LNCaP clone FGC (cell line): ENCODE measurements at places on chromosomes 11 and 22.

DNA sequence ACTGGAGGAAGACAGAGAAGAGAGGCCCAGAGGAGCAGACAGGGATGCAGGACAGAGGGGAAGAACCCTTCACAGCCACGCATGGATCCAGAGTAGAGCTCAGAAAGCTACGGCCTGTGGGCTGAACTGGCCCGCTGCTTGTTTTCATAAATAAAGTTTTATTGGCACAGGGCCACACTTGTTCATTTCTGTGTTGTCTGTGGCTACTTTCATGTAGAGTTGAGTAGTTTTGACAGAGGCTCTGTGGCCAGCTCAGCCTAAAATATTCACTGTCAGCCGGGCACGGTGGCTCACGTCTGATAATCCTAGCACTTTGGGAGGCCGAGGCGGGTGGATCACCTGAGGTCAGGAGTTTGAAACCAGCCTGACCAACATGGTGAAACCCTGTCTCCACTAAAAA, 26.2 kb upstream of the GAL start:
- no peak for DNase-seq

DNA sequence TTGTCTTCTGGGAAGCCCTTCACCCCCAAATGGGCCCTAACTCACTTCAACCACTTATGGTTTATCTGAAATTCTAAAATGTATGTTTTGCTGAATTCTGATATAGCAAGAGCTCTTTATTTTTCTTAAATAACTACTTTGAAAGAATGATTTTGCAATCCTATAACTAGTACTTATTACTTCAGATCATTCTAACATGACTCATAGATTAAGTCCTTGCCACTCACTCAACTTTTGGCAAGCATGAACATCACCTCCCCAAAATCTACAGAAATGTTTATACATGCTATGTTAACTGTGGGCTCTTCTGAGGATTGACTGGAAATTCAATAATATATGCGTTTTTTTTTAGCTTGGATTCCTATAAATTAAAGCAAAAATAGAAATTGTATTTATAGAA, 367.4 kb upstream of the FAT3 start:
- no peak for DNase-seq

- DNase-seq, result no peak
These were observed 42.4 kb upstream of the API5 start for GRCh38 chr11:43269254-43269918.

DNA sequence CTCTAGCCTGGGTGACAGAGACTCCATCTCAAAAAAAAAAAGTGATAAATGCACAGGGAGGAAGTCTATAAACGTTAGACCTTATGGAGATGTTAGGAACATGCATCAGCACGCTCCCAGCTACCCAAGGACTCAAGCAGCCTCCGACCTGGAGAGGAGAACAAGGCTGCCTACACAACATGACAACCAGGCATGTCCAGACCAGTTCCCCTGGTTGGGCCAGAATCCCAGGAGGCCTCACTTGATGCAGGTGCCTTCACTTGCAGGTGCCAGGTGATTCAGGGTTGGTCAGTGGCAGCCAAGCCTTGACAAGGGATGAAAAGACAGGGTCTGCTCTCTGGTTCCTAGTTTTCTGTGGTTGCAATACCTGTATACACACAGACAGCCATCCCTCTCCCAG, 5.9 kb downstream of the RANGAP1 start:
- DNase-seq, result no peak

DNA sequence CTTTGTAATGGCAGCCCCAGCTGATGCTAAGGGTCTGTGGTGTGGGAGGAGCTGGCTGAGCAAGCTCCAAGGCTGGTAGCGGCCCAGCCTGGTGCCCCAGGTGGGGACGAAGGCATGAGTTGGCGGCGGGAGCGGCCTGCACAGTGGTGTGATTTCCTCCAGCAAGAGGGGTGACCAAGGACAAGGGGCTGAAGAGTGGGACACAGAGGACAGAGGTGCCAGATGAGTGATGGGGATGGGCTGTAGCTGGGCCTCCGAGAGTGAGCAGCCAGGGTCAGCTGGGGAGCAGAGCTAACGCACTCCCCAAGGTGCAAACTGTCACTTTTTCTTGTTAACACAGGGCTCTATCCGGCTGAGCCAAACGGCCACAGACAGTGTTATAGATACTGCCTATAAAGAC, 229.2 kb upstream of the TBCEL start:
- no peak for DNase-seq

- no peak for DNase-seq
These were observed 127.3 kb downstream of the MORC2 start for GRCh38 chr22:30841273-30841672.

DNA sequence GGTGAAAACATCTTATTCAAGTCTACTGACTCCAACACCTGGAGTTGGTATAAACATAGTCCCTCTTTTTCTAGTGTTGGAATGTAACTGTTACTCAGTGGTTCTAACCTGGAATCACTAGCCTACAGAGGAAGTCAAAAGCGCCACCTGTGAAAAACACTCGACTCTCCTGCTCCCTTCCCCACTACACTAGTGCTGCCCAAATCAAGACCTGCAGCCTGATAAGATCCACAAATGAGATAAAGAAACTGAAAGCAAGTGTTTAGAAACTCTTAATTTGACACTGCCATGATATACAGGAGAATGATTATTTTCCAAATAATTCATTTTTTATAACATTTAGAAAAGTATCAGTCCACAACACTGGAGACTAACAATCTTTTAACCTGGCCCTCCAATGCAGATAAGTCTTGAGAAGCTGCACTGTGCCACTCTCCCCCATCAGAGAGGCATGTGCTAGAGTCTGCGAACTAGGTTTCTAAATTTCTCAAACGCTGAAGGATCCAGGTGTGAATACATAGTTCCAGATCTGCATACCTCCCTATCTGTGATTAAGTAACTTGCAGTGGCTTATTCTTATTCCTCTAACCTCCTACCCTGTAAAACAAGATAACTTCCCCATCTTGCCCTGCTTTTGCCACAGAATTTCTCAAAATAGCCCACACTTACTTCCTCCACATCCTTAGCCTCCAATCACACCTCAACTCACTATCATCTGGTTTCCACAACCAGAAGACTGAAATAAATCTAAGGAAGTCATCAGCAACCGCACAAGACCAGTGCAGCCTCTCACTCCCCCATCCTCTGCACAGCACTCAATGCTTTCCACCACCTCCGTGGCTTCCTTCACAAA, 88.1 kb downstream of the RRAS2 start:
- DNase-seq, result no peak

- DNase-seq, result no peak
These were observed 50.6 kb downstream of the C11orf96 start for GRCh38 chr11:43992834-43993637.

DNA sequence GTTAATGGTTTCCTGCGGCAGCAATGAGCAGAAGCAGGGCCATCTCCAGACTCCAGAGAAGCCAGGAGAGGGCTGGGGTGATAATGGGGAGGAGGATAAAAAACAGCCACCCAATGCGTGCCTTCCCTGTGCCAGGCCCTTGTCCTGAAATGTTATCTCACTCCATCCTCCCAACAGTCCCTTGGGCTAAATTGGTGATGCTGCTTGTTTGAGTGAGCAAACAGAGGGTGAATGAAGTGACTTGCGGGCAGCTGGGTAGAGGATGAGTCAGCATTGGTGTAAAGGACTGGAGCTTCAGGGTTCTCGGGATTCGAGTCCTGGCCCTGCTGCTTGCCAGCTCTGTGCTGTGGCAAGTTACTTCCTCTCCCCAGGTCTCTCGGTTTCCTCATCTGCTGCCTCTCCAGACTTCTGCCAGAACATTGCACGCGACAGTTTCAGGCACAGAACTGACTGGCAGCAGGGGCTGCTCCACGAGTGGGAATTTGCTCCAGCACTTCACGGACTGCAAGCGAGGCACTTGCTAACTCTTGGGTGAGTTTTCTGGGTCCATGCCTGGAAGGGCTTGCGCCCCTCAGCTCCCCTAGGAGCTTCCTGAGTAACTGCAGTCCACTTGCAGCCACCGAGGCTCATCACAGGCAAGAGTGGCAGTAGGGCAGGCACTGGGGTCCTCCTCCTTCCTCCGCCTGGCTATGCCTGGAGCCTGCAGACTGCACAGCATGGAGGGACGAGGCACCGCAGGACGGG, at the start of gene P2RY6:
TSS of gene P2RY6 (plus strand) at position 403 of the 744 bp plus-strand sequence. CDS start 24,181 bp downstream, outside the sequence.
- DNase-seq, result no peak

DNA sequence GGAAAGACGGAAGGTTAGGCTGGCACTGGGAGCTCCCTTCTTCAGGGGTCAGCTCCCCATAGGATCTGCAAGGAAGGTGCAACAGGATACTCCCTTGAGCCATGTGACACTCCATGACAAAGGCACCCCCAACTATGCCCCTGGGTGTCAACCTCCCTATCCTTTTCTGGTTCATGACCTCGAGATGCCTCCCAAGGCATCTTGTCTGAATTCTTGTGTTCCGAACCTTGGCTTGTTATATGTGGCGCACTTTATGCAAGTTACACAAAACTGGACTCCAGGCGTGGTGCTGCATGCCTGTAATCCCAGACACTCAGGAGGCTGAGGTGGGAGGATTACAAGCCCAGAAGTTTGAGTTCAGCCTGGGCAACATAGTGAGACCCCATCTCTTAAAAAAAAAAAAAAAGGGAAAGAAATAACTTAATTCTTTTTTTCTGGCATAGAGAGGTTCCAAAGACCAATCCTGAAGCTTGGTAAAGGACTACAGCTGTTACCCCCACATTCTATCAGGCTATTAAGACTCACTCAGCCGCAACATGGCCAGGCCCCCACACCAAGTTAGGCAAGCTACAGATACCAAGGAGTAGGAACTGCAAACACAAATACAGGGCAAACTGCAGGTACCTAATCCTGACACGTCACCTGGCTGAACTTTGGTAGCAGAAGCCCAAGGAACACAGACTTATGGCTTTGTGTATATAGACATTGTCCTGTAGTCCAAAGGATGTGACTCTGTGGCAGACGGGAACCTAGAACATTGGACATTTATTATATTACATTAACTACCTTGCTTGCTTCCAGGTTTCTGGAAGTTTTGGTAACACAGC, 1.4 kb downstream of the C11orf24 start:
- DNase-seq, result no peak

GRCh38 chr11:28529046-28529445, 420.9 kb downstream of the METTL15 start:
- no peak for DNase-seq

DNA sequence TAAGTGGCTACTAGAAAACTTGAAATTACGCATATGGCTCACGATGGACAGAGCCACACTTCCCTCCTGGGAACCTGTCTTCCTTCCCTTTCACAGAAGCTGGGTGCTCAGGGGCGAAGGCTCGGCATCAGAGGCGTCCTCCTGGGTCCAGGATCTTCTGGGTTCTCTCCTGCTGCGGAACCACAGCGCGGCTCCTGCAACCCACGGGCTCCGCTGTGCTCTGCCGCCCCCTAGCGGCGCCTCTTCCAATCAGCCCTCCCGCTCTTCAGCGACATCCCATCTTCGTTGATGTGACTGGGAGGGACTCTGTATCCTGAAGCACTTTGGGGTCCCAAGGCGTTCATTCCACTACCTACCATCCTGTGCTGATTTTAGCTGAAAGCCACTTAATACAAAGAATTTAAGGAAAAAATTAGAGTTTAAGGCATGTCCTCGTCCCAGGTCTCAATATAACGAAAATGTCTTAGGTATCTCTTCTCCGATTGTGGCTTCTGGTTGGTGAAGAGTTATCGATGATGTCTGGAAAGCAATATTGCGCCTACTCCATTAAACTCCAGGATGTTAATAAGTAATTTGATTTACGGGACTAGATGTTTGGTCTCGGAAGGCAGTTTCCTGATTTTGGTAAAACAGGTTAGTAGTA, 14.8 kb upstream of the RPS3 start:
- no peak for DNase-seq

GRCh38 chr11:59755701-59756557, 753 bp downstream of the STX3 start:
- no peak for DNase-seq

DNA sequence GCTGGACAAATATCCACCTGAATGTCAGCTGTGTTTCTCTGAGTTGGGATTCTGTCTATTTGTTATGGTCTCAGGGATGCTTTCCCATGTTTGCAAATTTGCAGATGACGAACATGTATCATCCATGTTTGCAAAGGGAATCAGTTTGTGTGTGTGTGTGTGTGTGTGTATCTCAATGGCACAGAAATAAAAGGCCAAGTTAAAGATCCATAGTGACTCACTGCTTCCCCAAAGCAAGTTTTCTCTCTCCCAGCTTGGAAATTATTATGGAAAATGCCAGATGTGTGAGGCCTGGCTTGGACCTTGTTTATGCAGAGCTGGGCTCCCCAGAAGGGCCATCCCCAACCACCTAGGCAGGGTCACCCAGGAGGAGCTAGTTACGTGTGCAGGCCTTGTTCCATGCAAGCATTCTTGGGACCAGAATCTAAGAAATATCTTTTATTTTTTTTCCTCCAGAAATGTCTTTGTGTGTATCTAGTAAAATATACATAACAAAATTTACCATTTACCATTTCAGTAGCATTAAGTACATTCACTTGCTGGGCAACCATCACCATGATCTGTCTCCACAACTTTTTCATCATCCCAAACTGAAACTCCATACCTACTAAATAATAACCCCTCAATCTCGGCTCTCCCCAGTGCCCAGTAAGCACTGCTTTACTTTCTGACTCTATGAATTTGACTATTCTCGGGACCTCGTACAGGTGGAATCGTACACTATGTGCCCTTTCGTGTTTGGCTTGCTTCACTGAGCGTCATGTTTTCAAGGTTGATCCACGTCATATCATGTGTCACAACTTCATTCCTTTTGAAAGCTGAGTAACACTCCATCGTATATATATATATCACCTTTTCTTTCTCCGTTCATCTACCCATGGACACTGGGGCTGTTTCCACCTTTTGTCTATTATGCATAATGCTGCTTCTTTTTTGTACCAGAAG, 56.6 kb upstream of the WNT7B start:
- no peak for DNase-seq

GRCh38 chr11:102007567-102008437, 39.4 kb upstream of the CFAP300 start:
- peak; percentile 37 for DNase-seq

DNA sequence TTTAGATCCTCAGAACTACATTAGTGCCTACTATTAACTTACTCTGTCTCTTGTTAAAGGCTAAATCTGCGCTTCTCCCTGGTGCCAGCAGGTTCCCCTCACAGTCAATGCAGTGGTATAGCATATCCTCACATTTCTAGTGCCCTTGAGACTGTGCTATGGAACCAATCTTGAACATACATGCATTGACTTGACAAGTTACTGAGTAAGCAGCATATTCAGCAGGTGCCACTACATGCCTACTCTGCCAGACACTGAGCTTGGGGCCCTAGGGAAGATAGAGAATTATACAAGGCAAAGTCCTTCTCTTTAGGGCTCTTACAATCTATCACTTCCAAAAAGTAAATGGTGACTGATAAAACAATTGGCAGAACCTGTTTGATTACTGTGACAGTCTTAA, 3.2 kb downstream of the FUT4 start:
- no peak for DNase-seq
